ENCODE measurements at places on chromosomes 7 and 10. TPM values are rescaled to one million over a fixed set of nuclear protein-coding genes. Genes with fewer than 3 reads are reported as not detected.
A peak's percentile ranks its signal among the peaks of the same experiment; 100 is the strongest.

The HOXA9 gene
- total RNA-seq: 104 TPM

The CBLL1 gene
- total RNA-seq: 21.3 TPM

DNA sequence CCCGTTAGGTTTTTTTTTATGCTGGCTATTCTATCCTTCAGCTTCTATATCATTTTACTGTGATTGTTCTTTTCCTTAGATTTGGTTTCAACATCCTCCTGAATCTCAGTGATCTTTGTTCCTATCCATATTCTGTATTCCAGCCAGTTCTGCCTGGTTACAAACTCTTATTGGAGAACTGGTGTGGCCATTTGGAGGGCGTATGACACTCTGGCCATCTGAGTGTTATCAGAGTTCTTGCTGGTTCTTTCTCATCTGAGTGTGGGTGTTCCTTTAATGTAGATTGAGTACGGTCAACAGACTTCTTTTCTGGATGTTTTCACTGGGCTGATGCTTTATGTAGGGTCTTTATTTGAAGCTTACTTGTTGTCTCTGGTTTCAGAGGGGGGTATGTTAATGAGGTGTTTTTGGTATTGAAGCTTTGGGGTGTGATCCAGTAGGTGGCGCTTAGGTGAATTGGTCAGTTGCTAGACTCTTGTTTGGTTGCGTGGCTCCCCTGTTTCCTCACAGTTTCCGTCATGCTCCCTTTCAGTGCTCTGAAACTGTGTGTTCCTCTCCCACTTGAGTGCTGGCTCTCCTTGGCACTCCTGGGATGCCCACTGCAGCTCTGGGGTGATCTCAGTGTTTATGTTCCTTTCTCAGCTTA is 80.7 kb downstream of the FANK1 start:
- DNase-seq: no peak

DNA sequence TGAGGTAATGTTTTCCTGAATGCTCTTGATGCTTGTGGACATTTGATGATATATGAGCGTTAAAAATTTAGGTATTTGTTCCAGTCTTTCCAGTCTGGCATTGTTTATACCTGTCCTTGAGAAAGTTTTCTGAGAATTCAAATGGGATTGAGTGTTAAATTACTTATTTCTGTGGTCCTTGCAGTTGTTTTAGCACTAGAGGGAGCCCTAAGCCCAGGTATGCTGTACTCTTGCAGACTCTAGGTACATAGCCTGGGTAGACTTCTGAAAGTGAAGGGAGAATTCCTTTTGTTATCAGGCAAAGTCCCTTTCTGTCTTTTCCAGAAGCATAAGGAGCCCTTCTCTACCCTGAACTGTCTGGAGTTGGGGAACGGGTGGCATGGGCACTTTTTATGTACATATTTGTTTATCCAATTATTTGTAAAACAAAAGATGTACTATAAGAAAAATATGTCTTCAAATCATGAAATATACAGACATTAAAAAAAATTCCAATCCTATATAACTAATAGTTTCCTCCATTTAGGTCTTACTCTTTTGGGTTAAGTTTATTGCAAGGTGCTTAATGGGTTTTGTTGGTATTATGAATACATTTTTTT is 262.1 kb downstream of the ATRNL1 start:
- DNase-seq: peak; percentile 31

DNA sequence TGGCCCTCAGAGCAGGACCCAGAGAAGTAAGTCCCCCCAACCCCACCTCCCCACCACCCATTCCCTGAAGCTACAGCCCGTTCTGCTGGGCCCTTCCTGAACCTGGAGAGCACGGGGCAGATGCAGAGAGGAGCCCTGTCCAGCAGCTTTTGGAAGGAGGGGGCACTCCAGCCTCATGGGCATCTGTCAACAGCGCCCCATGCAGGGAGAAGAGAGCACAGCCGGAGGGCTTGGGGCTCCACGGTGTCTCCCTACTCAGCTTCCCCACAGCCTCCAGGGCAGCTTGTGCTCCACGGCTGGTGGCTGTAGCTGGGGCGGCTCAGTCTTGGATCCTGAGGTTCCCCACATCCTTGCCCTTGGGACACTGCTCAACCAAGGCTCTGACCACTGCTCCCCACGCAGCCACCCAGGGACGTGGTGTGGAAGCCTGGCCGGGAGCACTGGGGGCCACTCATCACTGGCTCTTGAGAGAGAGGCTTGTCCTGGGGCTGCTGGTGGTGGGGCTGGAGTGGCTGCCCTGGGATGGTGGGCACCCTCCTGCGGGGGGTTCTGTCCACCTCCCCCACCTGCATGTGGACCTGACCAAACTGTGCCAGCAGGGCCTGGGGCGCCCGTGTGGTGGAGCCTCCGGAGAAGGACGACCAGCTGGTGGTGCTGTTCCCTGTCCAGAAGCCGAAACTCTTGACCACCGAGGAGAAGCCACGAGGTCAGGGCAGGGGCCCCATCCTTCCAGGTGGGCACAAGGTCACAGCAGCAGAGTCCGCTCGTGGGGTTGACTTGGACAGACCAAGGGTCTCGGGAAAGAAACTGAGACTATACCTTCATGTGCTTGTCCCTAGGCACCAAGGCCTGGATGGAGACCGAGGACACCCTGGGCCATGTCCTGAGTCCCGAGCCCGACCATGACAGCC is 4.5 kb downstream of the PRAP1 start:
- no peak for DNase-seq

DNA sequence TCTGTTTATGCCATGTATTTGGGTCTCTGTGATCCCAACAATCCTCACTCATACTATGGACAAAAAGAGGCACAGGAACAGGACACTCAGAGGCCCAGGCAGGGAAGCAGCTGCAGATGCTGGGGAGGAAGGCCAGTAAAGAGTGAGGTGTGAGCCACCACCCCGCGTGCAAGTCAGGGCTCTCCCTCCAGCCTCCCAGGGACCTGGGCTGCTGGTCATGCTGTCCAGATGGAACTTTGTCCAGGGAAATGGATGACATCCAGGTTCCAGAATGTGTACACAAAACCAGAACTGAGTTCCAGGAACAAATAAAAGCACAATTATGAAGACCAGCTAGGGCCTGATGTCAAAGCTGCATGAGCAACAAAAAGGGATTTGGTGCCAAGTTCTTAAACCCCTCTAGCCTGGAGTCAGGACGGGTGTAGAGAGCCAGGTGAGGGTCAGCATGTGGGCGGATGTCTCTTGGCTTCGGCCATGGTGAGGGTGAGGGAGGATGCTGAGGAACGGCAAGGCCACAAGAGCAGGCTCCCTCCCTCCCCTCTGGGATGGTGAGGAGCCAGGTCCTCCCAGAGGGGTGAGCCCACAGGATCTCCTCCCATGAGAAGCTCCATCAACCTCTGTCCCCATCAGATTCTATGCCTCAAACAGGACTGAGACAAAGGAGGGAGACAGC is 739.7 kb downstream of the PARD3 start:
- DNase-seq: no peak
